Kasumi-1 (cell line): ENCODE measurements at places on chromosomes 1 and 21.
A peak's percentile ranks its signal among the peaks of the same experiment; 100 is the strongest.

- DNase-seq, result no peak
These were observed 1326.5 kb upstream of the B3GALT2 start for GRCh38 chr1:194512957-194513356.

GRCh38 chr1:26922431-26922729 lies 837 bp downstream of the NUDC start:
- no peak for DNase-seq

DNA sequence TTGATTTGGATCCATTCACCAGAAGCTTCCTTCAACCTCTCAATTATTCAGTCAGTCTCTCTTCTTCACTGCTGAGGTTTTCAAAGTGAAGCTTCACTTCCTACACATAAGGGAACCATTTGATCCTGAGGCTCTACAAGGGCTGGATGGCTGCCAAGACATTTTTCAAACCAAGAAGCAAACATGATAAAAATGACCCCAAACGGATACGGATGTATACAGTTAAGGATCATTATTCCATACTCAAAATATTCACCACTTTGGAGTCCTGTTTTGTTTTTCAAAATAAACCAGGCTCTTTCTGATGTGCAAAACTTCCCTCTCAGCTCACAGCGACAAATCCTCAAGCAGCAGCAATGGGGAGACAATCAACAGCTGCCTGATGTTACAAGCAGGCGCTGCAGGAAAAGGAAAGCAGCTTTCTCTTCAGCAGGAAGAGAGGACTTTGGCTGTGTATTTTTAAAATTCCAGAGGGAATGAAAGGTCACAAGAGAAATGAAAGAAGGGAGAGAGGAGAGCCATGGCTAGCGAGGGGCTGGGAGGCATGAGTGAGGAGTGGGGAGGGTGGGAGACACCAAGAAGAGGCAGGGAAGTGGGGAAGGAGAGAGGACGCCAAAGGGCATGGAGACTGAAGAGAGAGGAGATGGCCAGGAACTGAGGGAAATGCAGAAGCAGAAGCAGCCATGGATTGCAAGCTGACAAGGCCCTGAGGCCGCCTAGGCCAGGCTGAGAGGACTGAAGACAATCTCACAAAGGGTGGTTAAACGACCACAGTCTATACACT lies 145.4 kb downstream of the SLC45A1 start:
- peak; percentile 37 for DNase-seq

- no peak for DNase-seq
These were observed 2.7 kb upstream of the CD84 start for GRCh38 chr1:160581961-160582360.

GRCh38 chr1:235011599-235012435 lies 116.8 kb downstream of the TOMM20 start:
- peak; percentile 93 for DNase-seq

GRCh38 chr1:222880587-222880986 lies 65.7 kb downstream of the DISP1 start:
- peak; percentile 17 for DNase-seq

DNA sequence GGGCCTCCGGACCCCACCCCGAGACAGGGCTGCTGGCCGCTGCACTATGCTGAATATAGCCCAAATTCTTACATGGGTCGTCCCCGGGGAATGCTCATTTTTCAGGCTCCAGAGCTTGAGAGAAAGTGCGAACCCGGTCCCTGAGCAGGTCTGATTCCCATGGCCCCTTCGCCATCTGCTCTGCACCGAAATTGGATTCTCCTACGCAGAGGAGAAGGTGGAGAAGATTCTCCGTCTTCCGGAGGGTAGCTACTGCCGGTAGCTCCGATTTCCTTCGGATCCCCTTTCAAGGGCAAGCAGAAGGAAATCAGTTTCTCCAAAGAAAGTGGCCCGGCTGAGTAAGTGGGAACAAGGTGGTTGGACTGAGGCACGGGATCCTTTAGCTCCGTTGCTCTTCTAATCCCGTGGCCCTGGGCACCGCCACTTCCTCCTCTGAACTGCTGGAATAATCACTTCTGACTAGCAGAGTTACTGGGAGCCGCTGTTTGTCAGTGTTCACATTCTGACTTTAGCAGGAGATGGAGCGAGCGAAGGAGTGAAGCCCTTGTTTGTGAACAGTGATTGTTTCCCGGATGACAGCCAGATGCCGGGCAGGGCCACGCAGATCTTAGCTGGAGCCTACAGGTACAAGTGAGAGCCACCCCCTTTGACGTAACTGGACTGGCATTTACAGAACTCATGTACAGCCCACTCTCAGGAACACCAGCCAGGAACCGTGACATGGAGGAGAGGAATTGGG lies 1.1 kb upstream of the ZNF496 start:
- DNase-seq, result peak; percentile 52

DNA sequence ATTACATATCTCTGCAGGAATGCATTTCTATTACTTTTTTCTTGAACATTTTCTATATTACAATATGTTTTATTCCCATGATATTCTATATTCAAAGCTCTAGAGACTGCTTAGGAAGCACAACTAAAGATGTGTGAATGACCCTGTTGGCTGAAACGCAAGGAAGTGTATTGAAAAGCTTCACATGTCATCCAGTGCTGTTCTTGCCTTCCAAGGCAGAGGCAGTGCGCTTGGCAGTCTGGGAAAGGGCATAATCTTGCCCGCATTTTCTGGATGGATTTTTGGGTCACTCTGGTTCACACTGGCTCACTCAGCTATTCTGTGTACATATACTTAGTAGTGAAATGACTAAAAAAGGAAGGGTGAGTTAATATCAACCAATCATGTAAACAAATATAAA lies 262.4 kb downstream of the PTPRC start:
- no peak for DNase-seq

- DNase-seq, result no peak
These were observed 288.8 kb downstream of the DPYD start for GRCh38 chr1:97632075-97632474.

GRCh38 chr1:61277121-61277690 lies 194.8 kb downstream of the NFIA start:
- no peak for DNase-seq

GRCh38 chr1:6083801-6084446 lies 38.2 kb downstream of the KCNAB2 start:
- no peak for DNase-seq

DNA sequence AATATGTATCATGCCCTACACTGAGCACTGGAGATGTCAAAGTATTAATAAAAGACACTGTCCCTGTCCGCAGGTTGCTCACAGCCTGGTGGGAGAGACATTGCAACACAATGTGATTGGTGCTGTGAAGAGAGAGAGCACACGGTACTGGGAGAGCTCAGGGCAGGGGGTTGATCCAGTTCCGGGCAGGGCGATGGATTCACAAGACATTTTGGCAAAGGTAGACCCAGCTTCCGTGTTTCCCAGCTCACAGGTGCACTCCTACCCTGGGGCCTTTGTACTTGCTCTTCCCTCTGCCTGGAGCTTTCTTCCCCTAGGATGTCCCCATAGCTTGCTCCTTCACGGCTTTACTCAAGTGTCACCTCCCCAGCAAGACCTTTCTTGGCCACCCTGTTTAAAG lies 1.4 kb downstream of the PLA2G5 start:
- DNase-seq, result no peak

GRCh38 chr1:226549937-226550671 lies 1.5 kb downstream of the STUM start:
- peak; percentile 30 for DNase-seq

DNA sequence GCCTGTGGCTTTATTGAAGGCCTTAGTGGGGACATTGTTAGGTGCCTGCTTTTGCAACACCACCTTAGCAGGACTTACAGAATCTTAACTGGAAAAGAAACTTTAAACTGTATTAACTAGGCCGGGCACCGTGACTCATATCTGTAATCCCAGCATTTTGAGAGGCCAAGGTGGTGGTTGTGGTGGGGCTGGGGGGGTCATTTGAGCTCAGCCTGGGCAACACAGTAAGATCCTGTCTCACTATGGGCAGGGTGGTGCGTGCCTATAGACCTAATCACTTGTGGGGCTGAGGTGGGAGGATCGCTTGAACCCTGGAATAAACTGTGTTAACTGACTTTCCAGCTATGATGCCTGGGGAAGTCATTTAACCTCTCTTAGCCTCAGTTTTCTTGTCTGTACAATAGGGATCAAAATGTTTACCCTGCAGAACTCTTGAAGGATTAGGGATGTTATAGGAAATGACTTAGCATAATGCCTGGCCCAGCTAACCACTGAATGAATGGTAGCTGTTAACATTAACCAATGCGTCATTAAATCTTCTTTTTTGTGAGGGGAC lies 39.5 kb downstream of the IER5 start:
- no peak for DNase-seq

DNA sequence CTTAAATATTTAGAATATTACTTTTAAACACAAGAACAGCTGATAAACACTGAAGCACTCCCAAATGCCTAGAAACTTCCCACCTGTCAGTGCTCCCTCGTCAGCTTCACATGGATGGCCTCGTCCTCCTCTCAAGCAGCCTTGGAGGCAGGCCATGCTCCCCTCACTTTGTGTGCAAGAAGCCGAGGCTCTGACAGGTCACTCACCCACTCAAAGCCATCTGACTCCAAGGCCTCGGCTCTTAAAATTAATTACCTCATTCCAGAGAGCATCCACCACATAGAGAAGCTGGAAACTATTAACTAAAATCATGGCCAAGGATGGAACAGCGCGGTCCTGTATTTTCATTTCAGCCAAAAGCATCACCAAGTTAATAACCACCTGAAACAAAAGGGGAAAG lies 17.8 kb downstream of the LBR start:
- DNase-seq, result no peak

- no peak for DNase-seq
These were observed 28.7 kb downstream of the HYI start for GRCh38 chr1:43425045-43425444.

GRCh38 chr1:201085902-201086735 lies 26.1 kb downstream of the CACNA1S start:
- peak; percentile 36 for DNase-seq

- DNase-seq, result peak; percentile 40
These were observed 35.4 kb downstream of the AK2 start for GRCh38 chr1:33001282-33001681.

DNA sequence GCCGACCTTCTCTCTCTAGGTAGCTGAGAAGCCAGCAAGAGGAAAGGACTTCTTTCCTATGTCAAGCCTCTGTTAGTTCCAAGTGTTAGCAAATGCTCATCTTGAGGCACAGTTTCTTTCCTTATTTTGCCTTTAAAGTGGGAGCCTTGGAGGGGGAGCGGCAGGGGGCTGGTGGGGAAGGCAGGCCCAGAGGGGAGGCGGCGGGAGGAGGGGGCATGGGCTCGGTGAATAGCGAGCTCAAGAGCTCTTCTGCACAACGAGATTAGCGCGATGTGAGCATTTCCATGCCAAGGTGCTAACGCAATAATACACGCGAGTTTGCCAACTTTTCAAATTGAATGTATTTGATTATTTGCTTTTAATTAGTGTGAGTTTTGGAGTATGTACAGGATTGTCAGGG lies 372.6 kb downstream of the RPS6KC1 start:
- no peak for DNase-seq

DNA sequence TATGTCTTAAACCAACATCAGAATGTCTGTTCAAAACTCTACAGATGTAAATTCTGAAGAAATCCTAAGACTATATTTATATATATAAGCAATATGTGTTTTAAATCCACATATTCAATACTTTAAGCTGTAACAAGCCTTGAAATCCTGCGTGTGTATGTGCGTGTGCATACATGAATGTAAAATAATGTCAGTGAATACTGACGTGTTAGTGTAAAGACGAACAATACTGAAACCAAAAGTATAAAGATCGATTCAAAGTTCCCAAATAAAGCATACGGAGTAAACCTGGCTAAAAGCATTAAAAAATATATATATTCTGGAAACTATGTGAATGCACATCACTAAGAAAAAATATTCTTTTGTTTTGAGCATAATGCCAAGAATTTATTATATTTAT lies 668.6 kb upstream of the NCAM2 start:
- DNase-seq, result no peak

DNA sequence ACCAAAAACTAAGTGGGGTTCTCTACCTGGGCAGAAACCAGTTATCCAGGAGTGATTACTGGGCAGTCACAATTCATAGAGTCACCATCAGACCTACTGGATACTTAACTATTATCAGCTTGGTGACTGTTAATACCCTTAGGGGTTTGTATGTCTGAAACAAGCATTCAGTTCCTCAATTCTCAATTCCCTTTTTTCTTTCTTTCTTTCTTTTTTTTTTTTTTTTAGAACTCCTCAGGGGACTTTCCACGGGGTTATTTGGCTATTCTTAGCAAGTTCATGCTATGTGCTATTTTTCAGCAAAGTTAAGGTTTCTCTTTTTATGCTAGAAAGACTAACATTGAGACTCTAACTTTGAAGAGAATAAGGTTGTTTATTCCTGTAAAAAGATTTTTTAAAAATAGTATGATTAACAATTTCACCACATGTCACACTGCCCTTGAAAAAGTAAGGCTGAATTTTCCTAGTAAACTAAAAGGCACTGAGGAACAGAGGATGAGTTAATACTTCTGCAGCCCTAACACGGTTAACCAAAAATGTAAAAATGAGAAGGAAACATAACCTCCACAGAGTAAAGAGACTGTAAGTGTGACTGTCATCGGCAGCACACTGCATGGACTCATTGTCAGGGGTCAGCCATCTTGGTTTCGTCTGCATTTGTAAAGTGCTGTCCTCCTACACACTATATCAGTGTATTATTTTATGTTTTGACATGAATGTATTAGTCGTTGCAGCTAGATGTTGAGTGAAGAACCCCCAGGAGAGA lies 310.2 kb downstream of the NTNG1 start:
- DNase-seq, result no peak

DNA sequence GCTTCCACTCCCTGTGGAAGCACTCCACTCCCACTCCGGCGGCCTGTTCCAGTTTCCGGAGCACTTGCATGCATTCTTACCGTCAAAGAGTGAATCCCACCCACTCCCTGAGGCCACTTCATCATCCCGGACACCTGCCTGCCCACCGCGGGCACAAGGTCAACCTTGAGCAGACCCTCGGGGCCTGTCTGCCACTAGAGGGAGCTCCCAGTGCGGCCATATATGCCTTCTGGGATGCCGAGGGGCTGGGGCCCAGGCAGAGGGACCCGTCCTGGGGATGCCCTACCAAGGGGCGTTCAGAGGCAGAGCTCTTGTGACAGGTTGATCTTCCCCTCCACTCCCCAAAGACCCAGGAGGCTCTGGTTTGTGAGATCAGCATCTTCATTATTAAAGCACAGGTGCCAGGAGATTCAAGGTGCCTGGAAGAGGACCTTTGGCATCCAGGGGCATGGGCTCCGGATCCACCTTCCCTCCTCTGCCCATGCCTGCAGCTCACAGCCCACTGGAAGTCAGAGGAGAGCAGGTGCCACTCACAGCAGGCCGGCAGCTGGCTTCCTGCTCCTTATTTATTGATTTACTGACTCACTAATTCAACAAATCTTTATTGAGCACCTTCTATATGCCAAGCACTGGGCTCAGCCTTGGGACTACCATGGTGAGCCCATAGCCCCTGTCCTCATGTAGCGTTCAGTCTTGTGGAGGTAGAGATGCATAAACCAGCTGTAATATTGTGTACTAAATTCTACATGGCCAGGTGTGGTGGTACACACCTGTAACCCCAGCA lies 47.3 kb downstream of the UBIAD1 start:
- no peak for DNase-seq

- no peak for DNase-seq
These were observed 14.3 kb upstream of the LRRC53 start for GRCh38 chr1:74526708-74527107.

GRCh38 chr1:208907790-208908189 lies 663.6 kb upstream of the PLXNA2 start:
- no peak for DNase-seq
